ENCODE measurements at places on chromosomes 6 and 20. TPM values are rescaled to one million over a fixed set of nuclear protein-coding genes. Genes with fewer than 3 reads are reported as not detected.

The PRICKLE4 gene
- not detected for total RNA-seq

The ZNF341 gene
- total RNA-seq, result 7.4 TPM

The ZNF165 gene
- total RNA-seq, result 0.70 TPM

The RNF39 gene
- not detected for total RNA-seq

The PDE7B gene
- 3.5 TPM for total RNA-seq

The LY6G6D gene
- not detected for total RNA-seq

The PRSS16 gene
- total RNA-seq, result 0.33 TPM

The CAGE1 gene
- total RNA-seq, result 0.18 TPM

The TREML2 gene
- total RNA-seq, result 1.9 TPM

The LGSN gene
- 0.18 TPM for total RNA-seq

The KIAA1755 gene
- total RNA-seq, result not detected

The STMND1 gene
- not detected for total RNA-seq

The MYCT1 gene
- not detected for total RNA-seq

The C6orf52 gene
- 2.5 TPM for total RNA-seq

The LY6G6C gene
- not detected for total RNA-seq

The KCNQ5 gene
- 7.2 TPM for total RNA-seq

The WFDC2 gene
- total RNA-seq, result not detected

The PERP gene
- 13.4 TPM for total RNA-seq

The HLA-DPB1 gene
- 150 TPM for total RNA-seq

The L3MBTL3 gene
- total RNA-seq, result 15.4 TPM

The CBLN4 gene
- not detected for total RNA-seq

The DEFB132 gene
- not detected for total RNA-seq

The PTGIS gene
- 15.1 TPM for total RNA-seq

The CTSA gene
- 55.5 TPM for total RNA-seq

The GTSF1L gene
- total RNA-seq, result not detected

The CAPN11 gene
- total RNA-seq, result not detected

The ZBP1 gene
- total RNA-seq, result 22.9 TPM

The C2 gene
- total RNA-seq, result 0.80 TPM

The MYH7B gene
- 0.16 TPM for total RNA-seq

The FKBP1C gene
- 0.68 TPM for total RNA-seq

The FHL5 gene
- total RNA-seq, result not detected

The SNAP91 gene
- total RNA-seq, result not detected

The POLR1C gene
- 48.2 TPM for total RNA-seq

The NOX3 gene
- total RNA-seq, result not detected

The IRF4 gene
- total RNA-seq, result 184 TPM

The LSM14B gene
- 34.8 TPM for total RNA-seq

The RIMS4 gene
- not detected for total RNA-seq

The PAX1 gene
- not detected for total RNA-seq

The TPBG gene
- not detected for total RNA-seq

The SLC16A10 gene
- total RNA-seq, result 4.8 TPM

The FITM2 gene
- 2.4 TPM for total RNA-seq

The PPIL6 gene
- not detected for total RNA-seq

The AIF1 gene
- 47.4 TPM for total RNA-seq

The SLC26A8 gene
- total RNA-seq, result not detected

The LIN28B gene
- not detected for total RNA-seq

The RIPOR2 gene
- total RNA-seq, result 104 TPM

The PPP1R3G gene
- not detected for total RNA-seq

The PRR18 gene
- not detected for total RNA-seq

The VGLL2 gene
- total RNA-seq, result not detected

The MAFB gene
- total RNA-seq, result 0.40 TPM

Measured in activated CD8-positive, alpha-beta memory T cell treated with anti-CD3 and anti-CD28 coated beads, Interleukin-2, amount 10 ng/mL, durations not matched to agents 7 days and 5 days (primary cell).